Omental fat pad (tissue), 4 donors: ENCODE measurements at places on chromosomes 12 and 14.

- no peak for DNase-seq
Measured at GRCh38 chr12:116712458-116713303, 25.2 kb downstream of the SPRING1 start.

GRCh38 chr14:70019695-70020094 lies 140.5 kb downstream of the SMOC1 start:
- DNase-seq: no peak

- DNase-seq: no peak
Measured at GRCh38 chr12:121899590-121899989, 11.0 kb downstream of the PSMD9 start.

DNA sequence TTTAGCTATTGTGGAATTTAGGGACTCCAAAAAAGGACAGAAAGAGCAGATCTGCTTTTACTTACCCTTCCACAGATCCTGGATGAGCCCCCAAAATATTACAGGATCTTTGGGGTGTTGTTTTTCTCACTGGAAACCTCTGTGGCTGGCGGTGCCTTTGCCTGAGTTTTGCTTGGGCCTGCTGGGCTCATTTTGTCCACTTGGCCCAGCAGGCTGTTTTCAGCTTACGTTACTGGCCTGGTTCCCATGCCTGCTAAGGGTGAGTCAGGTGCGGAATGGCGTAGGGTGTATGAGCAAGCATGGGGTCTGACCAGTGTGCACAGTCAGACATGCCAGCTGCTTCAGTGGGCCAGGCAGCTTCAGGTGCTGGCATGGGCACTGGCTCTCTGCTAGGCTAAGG lies 45.8 kb downstream of the HSD17B6 start:
- DNase-seq: no peak

DNA sequence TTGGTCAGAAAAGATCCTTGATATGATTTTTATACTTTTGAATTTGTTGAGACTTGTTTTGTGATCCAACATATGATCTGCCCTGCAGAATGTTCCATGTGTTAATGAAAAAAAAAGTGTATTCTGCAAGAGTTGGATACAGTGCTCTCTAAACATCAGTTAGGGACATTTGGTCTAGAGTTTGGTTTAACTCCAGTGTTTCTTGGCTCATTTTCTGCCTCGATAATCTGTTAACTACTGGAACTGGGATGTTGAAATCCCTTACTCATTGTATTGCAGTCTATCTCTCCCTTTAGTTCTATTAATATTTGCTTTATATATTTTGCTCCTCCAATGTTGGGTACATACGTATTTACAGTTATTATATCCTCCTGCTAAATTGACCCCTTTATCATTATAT lies 18.3 kb upstream of the TXNRD1 start:
- DNase-seq: no peak
